ENCODE measurements at places on chromosomes 6 and 20. TPM values are rescaled to one million over a fixed set of nuclear protein-coding genes. Genes with fewer than 3 reads are reported as not detected.

- DNase-seq, result no peak
Measured at GRCh38 chr6:1418471-1419191, 29.3 kb downstream of the FOXF2 start.

- DNase-seq, result no peak
Measured at GRCh38 chr20:63642527-63643247, 10.5 kb downstream of the STMN3 start.

GRCh38 chr6:155648301-155648700 lies 192.7 kb upstream of the NOX3 start:
- no peak for DNase-seq

- DNase-seq, result no peak
Measured at GRCh38 chr6:27891320-27891875, 20.8 kb downstream of the OR2B2 start.

GRCh38 chr6:38843798-38844197 lies 128.7 kb downstream of the DNAH8 start:
- DNase-seq, result no peak

DNA sequence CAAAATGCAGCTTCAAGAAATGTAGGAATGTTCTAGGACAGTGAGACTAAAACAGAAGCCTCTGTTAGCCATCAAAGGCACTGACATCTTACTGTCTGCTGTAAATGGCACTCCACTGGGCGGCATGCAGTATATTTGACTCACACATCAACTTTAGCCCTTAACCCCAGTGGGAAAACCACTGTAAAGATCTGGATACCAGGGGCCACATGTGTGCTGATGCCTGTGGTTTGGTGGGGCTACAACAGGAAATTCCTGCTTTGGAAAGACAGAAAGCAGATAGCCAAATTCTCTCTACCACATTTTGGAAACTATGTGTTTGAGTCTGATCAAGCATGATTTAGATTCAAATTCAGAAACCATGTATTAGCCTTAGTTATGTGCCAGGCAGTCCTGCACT lies 4.3 kb downstream of the PFDN4 start:
- no peak for DNase-seq

DNA sequence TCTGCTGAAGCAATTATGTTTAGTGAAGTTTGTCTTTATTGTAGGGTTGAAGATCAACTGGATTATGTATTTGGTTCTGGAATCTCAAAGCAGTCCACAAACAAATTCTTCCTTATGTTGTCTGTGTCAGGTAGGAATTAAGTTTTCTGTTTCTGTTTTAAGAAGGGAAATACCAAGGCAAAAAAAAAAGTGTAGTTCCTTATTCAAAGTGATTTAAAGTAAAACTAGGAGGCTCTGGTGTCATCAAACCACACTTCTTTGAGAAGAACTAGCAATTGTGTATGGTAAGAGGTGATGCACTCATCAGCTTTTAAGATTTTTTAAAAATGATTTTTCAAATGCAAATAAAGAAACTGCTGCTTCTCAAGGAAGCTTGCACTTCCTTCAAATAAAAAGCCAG lies 1.9 kb downstream of the FAM135A start:
- DNase-seq, result no peak

KIF13A gene
- total RNA-seq, result 34.4 TPM

DNA sequence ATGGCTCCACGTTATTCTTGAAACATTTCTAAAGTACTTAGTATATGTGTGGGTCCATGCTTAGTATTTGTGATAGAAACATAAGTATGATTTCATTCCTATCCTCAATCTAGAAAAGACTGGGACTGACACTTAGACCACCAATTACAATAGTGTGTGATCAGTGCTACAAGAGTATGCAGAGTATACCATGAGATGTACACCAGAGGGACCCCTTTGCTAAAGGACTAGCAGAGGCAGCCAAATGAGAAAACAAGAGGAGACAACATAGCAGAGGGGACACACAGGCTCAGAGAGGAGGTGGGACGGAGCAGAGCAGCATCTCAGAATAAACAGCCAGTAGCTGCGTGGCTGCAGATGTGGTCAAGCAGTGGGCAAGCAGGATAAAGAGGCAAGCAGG lies 21.0 kb downstream of the RMND1 start:
- no peak for DNase-seq

DNA sequence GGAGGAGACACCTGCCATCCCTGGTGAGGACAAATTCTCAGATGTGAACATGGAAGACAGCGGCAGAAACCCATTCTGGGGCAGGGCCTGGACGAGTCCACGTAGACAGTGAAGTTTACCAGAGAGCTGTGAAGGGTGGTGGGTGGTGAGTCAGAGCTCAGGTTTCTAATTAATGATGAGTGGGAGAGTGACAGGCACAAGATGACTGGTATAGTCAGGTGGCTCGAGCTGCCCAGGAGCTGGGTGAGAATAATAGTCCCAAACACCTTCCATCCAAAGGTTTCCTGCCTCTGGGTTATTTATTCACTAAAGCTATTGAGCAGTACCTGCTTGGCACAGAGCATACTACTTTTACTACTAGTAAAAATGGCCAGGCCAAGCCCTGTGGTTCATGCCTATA lies 6.0 kb downstream of the TLDC2 start:
- no peak for DNase-seq

DNA sequence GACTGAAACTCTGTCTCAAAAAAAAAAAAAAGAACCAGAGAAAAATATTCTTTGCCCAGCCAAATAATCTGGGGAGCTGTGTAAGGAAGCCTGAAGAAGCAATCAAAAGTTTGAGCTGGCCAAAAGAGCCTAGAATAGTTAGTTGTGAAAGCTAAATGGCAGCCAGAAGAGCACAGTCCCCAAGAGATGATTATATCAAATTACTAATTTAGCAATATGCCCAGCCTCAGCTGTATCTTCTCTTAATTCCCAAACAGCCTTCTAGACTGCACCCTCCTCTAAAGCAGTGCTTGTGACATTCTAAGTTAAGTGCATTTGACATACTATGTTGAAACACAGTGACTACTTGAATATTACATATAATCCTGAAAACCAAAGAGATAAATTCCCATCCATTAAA lies 38.9 kb downstream of the CDK19 start:
- no peak for DNase-seq

MUCL3 gene
- not detected for total RNA-seq

GRCh38 chr20:58306421-58307261 lies 2.9 kb upstream of the RAB22A start:
- DNase-seq, result no peak

- no peak for DNase-seq
Measured at GRCh38 chr20:57666834-57667157, 43.0 kb downstream of the PMEPA1 start.

THBD gene
- total RNA-seq, result 0.12 TPM

SLC17A9 gene
- 1.4 TPM for total RNA-seq

- peak; percentile 63 for DNase-seq
Measured at GRCh38 chr20:51802170-51802751, at the start of gene SALL4. Gene SALL4 (minus strand): TSS chr20:51802521. CDS start chr20:51802408, 113 bp downstream.

RNF182 gene
- total RNA-seq, result 3.0 TPM

TOX2 gene
- 3.3 TPM for total RNA-seq

DNA sequence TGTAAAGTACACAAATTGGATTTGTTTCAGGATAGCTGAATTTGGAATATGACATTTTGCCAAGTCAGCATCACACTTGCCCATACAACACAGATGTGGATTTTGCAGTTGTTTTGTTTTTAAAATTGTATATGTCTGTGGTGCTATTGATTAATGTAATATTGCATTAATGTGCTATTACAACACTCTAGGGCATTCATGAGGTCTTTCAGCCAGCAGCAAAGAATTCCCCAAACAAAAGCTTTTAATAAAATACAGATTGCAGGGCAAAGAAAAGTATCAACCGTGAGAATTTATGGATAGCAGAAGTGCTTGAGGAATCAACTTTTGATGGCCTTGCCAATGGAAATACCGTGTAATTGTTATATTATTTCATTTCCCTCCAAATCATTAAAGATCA lies 144.9 kb downstream of the AIG1 start:
- no peak for DNase-seq

SEMG1 gene
- not detected for total RNA-seq

SLC44A4 gene
- 0.32 TPM for total RNA-seq

DNA sequence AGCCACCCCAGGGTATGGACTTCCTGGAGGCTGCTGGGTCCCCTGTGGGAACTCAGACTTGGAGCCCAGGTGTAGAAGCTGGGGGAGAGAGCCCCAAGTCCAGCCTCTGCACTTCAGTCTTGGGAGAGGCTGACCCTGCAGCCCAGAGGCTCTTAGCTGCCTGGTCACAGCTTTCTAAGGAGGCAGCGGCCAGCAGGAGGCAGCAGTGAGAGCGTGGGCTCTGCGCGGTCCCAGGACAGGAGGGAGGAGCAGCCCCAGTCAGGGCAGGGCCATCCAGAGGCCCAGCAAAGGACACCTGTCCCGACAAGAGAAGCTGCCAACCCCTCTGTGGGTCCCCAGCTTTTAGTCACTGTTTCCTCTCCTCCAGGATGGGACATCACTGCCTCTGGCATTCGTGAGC lies 9.4 kb downstream of the TREML2 start:
- DNase-seq, result peak; percentile 17

DNA sequence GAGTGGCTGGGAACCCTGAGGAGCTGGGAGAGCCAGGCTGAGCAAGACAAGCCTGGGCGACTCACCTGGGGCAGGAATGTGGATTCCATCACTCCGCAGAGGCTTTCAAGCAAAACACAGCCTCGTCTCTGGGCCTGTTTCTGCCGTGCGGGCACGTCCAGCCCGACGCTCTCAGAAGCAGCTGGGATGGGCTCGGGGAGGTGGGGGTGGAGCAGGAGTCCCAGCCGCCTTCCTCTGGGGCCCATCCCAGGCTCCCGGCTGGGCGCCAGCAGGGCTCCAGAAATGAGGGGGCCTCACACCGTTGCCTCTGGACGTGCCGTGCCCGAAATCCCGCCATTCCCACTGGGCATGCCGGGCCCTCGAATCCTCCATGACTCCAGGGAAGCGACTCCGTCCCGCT lies 8.7 kb upstream of the RPS21 start:
- no peak for DNase-seq

DNA sequence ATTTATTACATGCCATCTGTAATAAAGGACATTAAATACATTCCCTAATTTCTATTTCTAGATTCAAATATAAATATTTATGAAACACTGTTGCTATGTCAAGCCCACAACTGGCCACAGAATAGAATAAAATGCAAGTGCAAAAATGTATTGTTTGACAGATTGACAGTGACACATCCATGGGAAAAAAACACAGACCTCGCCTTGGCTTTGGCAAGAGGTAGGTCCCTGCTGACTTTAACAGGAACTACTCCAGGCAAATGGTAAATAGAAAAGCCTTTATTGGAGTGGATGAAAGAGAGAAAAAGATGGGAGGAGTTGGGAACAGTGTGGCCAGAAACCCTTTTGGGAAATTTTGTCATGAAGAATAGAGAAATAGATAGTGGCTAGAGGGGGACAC lies 622.9 kb downstream of the UTRN start:
- DNase-seq, result no peak

GRCh38 chr6:130132286-130132701 lies 90.5 kb downstream of the SAMD3 start:
- no peak for DNase-seq

DNA sequence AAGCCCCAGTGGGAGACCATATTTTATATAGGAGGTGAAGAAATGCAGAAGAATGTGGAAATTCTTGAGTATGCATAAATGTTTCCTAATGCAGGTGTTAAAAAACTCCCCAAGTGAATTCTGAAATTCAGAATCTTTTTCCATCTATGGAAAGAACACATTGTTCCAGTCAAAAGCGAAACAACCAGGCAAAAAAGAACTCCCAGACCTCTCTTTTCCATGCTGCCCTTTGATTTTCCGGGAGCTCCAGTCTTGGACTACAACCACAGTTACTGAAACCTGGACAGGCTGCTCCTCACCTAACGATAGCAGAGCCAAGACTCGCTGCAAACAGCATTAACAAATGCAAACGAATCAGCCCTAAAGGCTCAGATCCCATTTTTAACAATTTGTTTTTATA lies 108.7 kb upstream of the CNKSR3 start:
- DNase-seq, result no peak

DNA sequence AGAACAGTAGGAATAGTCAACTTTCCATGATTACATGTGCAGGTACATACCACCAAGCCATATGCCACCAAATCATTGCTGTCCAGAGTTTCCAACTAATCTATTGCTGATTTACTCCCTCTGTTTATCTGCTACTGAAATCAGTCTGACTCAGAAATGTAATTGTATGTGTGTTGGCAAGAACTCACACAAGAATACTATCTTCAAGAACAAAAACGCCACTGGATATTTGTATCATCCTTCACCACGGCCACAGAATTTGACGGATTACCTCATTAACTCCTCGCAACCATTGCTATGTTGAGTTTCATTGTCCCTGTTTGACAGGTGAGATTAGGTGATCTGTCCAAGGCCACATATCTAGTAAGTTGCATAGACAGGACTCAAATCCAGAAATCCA lies 159.2 kb downstream of the GMPR start:
- no peak for DNase-seq

- DNase-seq, result no peak
Measured at GRCh38 chr6:134676307-134677281, 273.3 kb downstream of the ALDH8A1 start.

- DNase-seq, result peak; percentile 51
Measured at GRCh38 chr6:109073344-109074132, 21.1 kb downstream of the SESN1 start.

DNA sequence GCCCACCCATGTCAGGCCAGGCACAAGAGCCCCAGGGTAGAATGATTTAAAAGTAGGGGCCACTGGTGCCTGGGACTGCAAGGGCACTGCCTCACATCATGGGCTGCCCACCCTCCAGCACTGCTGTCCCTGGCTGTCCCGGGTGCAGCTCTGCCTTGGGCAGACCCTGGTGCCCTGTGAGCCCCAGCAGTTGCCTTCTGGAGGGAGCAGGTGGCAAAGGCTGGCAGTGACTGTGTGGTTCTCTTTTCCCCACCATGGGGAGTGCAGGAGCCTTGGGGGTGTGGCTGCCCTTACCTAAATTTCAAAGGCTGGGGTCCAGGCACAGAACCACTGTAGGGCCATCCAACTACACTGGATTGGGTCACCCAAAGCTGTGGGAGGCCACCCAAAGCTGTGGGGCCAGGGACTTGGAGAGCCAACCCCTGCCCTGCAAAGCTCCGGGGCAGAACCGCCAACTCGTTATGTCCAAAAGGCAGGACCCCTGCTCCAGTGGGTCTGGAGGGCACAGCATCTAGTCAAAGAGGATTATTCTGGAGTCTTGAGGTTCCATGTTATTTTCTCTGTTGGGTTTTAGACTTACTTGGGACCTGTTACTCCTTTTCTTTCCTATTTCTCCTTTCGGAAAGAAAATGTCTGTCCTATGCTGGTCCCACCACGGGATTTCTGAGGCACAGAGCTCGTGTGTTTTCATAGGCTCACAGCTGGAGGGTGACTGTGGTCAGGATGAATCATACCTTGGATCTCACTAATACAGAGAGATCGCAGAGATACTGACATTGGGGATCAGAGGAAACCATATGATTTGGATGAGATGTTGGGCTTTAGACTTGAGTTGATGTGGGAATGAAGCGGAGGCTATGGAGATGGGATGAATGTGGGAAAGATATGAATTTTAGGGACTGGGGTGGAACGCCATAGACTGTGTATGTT lies 65.3 kb downstream of the RAMACL start:
- DNase-seq, result no peak

GRCh38 chr6:162963861-162964260 lies 236.1 kb downstream of the PACRG start:
- no peak for DNase-seq

GRCh38 chr6:167993169-167993568 lies 4.3 kb upstream of the KIF25 start:
- no peak for DNase-seq

- no peak for DNase-seq
Measured at GRCh38 chr20:33281550-33282146, 1.4 kb upstream of the BPIFB1 start.

LY6G5B gene
- total RNA-seq, result 24.2 TPM
